Retinal pigment epithelial cell (primary cell): ENCODE measurements at places on chromosomes 16 and 17.

DNA sequence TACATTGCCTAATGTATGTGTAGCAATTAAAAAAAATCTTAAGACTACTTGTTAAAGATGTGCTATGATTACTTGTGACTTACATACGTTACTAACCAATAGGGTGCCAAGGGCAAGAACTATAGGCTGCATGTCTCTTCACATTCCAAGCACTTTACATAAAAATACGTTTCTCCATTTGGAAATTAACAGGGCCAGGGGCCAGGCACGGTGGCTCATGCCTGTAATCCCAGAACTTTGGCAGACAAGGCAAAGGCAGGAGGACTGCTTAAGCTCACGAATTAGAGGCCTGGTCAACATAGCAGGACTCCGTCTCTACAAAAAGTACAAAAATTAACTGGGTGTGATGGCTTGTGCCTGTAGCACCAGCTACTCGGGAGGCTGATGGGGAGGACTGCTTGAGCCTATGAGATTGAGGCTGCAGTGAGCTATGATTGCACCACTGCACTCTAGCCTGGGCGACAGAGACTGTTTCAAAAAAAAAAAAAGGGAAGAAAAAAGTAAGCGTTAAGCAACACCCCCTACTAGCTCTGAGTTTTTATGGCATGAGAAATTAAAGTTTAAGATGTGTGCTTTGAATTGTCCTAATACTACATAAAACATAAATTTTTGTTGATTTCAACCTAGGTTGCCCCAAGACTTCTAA, 12.3 kb downstream of the PSMD12 start:
- DNase-seq: no peak

GRCh38 chr16:89705006-89705405, 3.5 kb upstream of the SPATA2L start:
- no peak for DNase-seq

GRCh38 chr17:28057731-28058246, 15.3 kb downstream of the NLK start:
- DNase-seq: no peak

DNA sequence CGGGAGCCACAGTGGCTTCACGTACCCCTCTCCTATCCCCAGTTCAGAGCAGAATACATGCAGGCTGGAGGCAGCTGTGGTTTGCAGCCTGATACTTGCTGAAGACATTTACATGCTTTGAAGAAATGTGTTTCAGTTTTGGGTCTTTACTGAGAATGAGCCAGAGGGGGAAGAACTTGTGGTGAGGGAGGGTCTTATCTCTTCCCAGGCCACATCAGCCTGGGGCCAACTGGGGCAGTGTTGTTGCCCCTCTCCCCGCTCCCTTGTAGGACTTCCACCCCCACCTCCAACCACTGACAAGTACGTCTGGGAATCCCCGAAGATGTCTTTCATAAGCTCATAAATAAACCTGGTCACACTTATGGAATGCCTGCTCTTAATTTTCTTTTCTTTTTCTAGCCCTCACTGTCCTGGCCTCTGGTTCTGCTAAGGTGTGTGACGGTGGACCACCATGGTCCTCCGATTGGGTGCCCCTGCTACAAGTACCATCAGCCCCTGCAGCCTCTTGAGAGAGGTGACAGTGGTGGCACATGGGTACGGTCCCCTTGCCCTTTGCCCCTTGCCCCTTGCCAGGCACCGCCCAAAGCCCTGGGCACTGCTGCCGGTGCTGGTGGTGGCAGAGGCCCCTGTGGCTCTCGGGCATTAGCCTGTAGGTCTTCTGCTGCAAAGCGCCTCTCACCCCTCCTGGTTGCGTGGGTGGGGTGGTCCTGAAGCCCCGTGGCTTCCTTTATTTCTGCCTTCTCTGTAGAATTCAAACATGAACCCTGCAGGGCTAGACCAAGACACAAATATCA, 144.8 kb upstream of the RPH3AL start:
- DNase-seq: no peak

- DNase-seq: no peak
Measured at GRCh38 chr16:83956336-83957289, 3.6 kb downstream of the OSGIN1 start.

DNA sequence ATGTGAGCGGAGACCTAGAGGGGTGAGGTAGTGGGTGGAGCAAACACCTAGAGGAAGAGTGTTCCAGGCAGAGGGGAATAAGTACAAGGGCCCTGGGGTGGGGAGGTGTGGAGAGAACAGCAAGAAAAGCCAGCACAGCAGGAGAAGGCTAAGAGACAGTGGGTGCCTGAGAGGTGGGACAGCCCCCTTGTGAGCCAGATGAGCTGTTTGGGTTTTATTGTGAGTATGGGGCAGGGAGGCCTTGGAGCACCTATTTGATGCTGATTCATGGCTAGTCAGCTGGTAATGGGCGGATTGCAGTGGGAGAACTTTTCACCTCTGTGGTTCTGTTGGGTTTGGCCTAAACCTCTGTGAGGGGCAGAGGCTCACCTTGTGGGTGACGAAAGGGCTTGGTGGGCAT, 68.4 kb downstream of the ABCC1 start:
- no peak for DNase-seq

DNA sequence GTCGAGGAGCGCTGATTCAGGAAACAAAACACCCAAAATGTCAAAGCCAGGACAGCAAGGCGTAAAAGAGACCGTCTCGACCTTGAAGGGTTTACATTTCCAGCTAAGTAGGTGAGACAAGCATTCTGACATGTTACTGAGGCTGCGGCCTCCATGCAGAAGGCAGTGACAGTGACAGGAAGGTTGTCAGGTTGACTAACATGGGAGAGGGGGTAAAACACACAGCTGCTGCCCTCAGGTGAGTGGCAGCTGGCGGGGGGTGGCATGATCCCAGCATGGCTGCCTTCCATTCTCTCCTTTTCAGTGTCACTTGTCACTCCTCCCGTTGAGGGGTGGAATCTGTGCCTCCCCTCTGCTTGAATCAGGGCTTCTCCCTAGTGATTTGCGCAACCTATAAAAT, 31.9 kb upstream of the CRHR1 start:
- DNase-seq: no peak
